ENCODE measurements at places on chromosomes 2 and 18. TPM values are rescaled to one million over a fixed set of nuclear protein-coding genes. Genes with fewer than 3 reads are reported as not detected.

DNA sequence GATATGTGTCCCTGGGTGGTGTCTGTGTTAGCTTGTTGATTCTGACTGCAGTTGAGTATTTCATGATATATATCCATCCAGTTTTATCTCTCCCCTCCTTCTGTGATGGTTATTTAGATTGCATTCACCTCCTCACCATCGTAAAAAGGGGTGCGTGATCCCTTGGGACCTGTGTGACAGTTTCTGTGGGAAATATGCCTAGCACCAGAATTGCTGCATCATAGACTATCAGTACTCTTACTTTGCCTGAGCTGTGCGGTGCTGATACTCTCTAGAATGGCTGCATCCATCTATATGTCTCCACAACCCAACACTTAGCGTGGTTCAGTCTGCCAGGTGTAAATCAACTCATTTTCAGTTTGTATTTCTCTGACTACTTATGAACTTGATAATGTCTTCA is 34.3 kb downstream of the PKP4 start:
- DNase-seq, result no peak
- no peak overlapping the region for H3K27ac ChIP-seq
- H3K4me3 ChIP-seq, result no peak overlapping the region
- H3K4me1 ChIP-seq, result peaks cover 69% of the 10 kb centered on the region
- no peaks in the 10 kb centered on the region for H3K27me3 ChIP-seq

DNA sequence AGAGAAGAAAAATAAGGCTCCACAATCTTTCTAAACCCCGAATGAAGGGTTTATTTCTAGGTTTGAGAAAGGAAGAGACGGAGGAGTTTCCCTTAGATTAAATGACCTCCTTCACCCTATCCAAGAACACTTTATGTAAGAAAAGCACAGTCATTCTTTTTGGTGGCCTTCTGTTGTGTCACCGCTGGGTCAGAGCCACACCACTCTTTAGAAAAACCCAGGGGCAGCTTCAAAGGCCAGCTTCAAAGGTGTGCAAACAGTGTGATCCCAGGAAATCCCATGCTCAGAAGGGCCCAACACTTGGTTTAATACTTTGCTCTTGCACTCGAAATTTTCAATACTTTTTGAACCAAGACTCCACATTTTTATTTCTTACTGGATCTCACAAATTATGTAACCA is 7.1 kb downstream of the ST8SIA3 start:
- no peak overlapping the region for H3K4me3 ChIP-seq
- peaks cover 9% of the 10 kb centered on the region for H3K27me3 ChIP-seq
- H3K27ac ChIP-seq, result no peak overlapping the region
- no peaks in the 10 kb centered on the region for H3K36me3 ChIP-seq
- peaks cover 13% of the 10 kb centered on the region for H3K4me1 ChIP-seq

DNA sequence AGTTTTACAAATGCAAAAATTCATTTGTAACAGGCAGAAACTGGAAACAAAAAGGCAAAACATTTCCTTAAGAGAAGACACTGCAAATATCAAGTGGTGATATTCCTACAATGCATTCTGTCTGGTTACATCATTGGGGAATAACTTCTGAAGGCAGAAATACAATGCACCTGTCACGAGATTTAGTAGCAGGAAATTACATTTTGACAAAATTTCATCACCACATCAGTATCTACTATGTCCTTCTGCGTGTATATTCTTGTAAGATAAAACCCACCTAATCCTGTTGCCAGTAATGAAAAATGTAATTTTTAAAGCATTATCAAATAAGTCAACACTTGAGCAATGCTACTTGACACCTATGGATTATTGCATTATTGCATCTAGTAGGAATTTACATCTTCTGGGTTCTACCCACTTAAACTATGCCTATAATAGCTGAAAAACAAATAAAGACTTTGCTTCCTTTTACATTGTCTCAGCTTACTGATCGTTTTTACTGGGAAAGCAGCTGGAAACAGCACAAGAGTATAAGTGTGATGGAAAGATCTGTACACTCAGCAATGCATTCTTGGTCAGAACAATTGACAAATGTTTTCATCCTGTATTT is 59.5 kb downstream of the IRS1 start:
- H3K27ac ChIP-seq, result no peak overlapping the region
- H3K36me3 ChIP-seq, result peaks cover 18% of the 10 kb centered on the region
- no peak for DNase-seq
- no peaks in the 10 kb centered on the region for H3K27me3 ChIP-seq
- H3K4me3 ChIP-seq, result no peak overlapping the region
- H3K4me1 ChIP-seq, result peaks cover 46% of the 10 kb centered on the region

DNA sequence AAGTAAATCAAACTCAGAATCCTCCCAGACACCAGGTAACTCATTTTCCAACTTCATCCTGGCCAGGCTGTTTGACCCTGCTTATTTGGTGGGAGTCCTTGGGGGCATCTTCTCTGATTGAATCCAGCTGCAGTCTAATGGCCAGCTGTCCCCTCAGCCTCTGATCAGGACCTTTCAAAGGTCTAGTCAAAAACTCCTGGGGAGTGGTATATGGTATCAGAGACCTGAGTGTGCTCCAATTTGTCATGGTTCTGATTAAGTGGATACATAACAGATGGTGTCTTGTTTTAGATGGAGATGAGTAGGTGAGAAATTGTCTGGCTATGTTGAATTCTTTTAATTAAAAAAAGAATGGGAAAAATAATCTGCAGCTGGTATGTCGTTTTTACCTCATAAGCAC is 842.6 kb upstream of the ACVR2A start:
- H3K36me3 ChIP-seq, result no peaks in the 10 kb centered on the region
- no peak overlapping the region for H3K27ac ChIP-seq
- peaks cover 8% of the 10 kb centered on the region for H3K4me1 ChIP-seq
- no peak for DNase-seq

DNA sequence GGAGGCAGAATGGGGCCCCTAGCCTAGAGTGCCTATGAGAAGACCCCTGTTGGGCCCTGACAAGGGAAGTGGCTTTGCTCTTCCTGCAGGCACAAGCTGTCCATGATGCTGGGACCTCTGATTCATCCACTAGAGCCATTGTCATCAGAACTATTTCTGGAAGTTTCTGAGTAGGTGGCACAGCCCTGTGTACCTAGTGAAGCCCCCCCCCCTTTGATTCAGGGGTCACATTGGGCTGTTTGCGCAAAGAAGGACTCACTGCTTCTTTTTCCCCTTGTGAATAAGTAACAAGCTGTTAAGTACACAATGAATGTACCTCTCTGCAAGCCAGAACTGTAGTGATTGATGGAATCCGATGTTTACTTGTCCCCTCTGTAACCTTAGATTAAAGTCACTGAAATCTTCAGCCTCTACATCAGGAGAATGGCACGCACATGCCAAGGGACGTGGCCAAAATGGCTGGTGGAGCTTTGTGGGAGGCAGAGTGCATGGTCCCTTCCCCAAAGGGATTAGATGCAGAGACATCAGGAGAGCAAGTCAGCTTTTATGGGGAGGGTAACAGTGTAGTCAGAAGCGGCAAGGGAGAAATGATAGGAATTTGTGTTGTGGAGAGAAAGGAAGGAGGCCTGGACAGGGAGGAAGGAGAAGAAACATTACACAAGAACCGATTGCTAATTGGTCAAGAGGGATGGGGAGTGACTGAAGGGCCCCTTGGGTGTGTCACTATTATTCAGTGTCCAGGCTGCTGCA is 267.6 kb upstream of the RAB12 start:
- H3K36me3 ChIP-seq, result no peaks in the 10 kb centered on the region
- no peak overlapping the region for H3K27ac ChIP-seq
- H3K27me3 ChIP-seq, result no peaks in the 10 kb centered on the region
- no peak for DNase-seq

DNA sequence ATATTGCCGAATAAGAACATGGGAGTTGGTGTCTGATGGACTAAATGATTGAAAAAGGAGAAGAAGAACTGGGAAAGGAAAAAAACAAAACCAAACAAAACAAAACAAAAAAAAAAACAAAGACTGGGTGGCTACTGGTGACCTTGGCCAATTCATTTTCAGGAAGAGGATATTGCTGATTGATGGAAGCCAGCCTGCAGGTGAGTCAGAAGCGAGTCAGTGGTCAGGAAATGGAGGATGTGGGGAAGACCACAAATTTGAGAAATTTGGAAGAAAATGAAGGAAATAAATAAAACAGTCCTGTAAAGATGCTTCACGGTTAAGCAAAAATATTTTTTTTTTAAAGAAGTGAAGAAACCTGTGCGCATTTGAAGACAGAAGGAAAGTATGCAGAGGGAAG is 296.9 kb downstream of the ZNF521 start:
- no peak overlapping the region for H3K27ac ChIP-seq
- no peaks in the 10 kb centered on the region for H3K4me1 ChIP-seq

DNA sequence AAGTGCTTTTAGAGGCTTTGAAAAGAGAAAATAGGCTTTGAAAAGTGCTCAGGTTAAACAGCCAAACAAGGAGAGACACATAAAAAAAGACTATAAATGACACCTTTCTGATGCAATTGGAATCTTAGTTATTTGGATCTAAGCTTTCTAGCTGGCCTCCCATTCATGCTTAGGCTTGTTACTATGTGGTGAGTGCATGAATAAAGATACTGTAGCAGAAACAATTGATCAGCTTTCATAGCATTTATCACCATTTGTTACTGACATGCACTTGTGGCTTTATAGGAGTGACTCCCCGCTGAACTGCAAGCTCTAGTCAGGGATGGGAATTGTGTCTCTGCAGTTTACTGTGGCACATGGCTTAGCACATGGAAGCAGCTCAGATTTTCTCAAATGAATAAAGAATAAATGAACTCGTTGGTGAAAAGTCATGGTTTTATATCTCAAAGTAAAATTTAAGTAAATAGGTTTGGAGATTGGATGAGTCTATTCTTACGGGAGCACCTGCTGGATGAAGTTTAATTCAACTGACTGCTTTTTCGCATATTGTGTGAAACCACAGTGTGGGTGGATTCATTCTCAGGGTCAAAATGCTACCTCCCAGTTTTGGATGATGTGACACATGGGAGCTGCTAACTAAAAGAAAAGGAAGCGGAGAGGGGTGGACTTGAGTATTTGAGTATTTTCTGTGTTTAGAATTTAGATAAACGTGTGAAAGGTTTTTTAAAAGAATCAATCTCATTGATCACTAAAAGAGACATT is 91.1 kb upstream of the NOL4 start:
- no peaks in the 10 kb centered on the region for H3K36me3 ChIP-seq
- H3K27ac ChIP-seq, result no peak overlapping the region
- 0 out of 2 replicates have a peak, but pooled peaks cover 3% of the 10 kb centered on the region for H3K4me1 ChIP-seq
- no peak for DNase-seq
- H3K4me3 ChIP-seq, result no peak overlapping the region
- no peaks in the 10 kb centered on the region for H3K27me3 ChIP-seq

DNA sequence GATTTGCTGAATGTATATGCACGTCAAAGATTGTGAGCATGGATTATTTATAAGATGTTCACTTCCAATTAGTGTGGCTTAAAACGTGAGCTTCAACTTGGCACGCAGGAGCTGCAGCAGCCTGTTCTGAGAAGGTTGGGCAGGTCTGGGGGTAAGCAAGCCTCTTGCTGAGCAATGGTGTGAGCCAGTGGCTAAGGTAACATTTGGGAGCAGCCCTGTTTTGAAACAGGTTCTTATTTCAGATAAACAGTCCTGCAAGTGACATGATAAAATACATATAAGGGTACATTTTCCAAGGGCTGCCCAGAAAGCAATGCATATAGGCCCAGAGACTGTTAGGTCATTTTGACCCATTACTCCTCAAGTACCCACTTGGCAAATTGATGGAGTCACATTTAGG is 415.3 kb downstream of the ZNF521 start:
- H3K36me3 ChIP-seq, result no peaks in the 10 kb centered on the region
- no peak overlapping the region for H3K27ac ChIP-seq
- H3K4me1 ChIP-seq, result peaks cover 10% of the 10 kb centered on the region
- DNase-seq, result no peak

Gene CRYGD
- 6.3 TPM for total RNA-seq

Gene ADGRF3
- 0.48 TPM for total RNA-seq

Gene CPO
- total RNA-seq, result 0.46 TPM

Gene FBLN7
- 0.80 TPM for total RNA-seq

Gene KATNAL2
- total RNA-seq, result 11.7 TPM

Gene WDR12
- total RNA-seq, result 146 TPM

Gene DYNAP
- total RNA-seq, result 0.46 TPM

Gene SERPINB2
- total RNA-seq, result not detected
